ENCODE measurements at places on chromosomes 2 and 18.
A peak's percentile ranks its signal among the peaks of the same experiment; 100 is the strongest.

DNA sequence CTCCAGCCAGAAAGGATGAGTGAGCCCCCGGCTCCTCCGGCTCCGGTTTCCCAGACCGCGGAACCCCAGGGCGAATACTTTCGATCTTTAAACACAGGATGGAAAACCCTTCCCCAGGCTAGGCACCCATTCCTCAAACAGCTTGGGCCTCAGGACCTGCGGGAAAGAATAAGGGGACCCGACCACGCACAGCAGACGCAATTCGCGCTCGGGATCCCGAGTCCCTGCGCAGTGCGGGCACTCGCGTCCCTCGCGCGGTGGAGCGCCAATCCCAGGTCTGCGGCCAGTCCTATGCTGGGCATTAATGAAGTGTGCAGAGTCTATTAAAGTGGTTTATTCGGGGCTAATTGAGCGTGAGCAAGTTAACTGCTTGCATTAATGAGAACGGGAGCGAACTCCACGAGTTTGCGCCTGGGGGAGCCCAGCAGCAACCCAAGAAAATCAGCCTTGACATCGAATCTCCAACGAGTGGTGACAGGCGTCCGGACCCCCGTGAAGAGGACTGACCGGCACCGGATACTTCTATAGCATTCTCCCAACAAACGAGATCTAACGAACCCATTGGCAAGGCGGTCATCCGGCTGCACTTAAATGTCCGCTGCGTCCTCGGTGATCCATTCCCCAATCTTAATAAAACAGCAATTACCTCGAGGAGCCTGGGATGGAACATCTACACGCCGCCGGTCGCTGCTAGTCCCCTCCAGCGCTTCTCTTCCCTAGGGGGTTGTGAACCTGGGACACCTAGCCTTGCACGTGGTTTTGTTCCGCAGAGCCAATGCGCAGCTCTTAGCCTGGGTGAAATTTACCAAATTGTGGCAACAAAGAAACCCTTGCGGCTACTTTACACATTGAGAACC is 1.6 kb downstream of the OSR1 start:
- DNase-seq, result no peak

DNA sequence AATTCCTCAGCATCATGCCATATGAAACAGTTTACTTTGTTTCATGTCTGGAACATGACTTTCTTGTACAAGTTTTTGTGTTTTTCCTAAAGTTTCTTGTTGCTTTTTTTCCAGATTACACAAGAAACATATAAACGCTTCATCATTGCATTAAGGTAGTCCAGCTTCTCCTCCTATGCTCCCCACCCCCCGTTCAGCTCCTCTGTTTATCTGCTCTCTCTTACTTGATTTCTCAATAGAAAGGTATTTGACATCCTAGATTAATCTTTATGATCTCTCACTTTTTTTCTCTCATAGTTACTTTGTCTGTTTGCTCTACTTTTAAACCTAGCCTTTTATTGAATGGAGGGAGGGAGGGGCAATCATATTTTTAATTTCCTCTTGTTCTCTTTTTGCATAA is 25.4 kb downstream of the SLC40A1 start:
- DNase-seq, result no peak

DNA sequence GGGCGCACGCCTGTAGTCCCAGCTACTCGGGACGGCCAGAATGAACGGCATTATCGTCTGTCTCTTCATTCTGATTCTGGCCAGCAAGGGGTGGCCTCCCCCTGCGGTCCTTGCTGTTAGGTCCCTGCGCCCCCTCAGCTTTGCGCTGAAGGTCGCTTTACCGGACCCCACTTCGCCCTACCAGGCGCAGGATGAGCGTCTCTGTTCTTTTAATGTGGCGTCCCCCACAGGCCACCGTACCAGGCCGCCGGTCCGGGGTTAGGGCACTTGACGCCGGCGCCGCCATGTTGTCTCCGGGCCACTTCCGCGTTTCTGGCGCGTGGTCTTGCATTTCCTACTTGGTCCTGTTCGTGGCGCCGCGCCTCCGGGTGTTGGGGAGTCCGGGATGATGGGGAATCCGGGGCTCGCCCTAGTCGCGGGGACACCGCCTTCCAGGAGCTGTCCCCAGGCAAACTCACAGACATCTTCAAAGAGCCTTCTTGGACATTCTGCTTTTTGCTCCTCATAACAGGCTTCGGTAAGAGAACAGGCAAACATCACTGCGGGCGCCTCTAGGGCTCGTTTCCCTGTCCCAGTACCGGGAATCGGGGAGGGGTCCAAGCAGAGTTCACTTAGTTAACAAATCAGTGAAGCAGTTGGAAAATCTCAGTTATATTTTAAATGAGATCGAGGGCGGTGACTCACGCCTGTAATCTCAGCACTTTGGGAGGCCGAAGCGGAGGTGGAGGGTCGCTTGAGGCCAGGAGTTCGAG is 8.5 kb upstream of the NARS1 start:
- DNase-seq, result peak; percentile 100

GRCh38 chr2:160747501-160748170 is 254.0 kb upstream of the RBMS1 start:
- DNase-seq, result no peak

DNA sequence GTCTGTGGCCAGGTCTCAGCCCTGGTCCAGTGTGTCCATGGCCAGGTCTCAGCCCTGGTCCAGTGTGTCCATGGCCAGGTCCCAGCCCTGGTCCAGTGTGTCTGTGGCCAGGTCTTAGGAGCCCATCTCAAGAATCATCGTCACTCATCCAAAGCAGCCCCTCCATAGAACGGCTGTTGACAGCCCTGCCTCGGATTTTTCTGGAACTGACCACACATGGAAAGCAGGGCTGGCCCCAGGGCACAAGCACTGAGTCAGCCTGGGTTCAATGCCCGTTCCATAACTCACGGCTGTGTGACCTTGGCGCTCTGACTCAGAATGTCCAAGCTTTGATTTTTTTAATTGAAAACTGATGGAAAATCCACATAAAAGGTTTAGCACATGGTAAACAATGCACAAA is 59.9 kb upstream of the SNTG2 start:
- DNase-seq, result no peak

DNA sequence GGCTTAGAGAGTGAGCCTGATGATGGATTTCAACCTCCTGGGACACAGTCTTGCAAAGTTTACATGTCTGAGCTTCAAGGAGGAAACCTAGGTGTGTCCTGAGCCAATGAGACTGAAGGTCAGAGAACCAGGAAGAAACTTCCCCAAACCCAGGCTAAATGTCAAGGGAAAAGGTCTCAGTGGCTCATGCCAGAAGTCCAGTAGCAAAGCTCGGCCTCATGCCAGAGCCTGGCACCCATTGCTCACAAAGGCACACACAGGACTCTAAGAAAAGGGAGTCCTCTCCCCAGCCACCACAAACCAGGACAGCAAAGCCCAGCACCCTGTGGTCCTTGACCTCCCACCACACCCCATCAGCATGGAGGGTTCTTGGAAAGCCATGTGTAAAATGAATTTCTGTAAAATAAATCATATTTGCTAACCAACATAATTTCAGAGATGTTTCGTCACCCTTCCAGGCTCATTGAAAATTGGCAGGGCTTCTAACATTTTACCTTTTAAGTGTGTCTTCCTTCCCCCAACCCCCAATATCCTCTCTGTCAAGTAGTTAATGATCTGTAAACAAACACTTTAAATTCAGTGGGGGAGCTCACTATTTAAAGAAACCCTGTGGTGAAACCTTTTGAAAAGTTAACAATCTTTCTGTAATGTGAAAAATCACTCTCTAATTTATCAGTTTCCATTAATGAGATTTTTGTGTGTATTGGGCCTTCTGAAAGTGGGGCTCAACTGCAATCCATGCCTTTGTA is 77.1 kb downstream of the BCL11A start:
- DNase-seq, result no peak

DNA sequence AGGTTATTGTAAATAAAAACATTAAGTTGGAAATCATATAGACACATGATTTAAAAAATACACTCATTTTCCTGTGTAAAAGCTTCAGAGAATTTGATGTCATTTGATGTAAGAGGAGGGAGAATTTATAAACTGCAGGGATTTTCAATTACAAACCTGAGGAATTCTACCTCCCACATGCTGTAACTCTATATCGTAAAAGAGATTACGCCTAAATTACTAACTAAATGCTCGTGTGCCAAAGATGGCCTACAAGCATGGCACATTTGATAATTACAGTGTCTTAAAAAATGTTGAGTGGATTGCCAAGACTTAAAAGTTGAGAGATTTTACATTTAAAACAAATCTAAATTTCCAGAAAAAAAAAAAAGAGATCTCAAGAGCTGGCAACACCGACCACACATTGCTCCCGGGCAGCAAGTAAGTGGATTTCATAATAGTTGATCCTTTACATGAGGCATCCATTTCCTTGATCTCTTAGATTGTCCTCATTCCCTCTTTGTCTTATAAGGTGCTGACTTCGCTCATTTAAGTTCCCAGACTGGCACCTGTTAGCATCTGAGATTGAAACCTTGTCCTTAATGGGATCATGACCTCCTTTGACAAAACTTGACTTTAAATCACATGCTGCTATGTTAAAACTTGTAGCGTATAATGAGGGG is 840.3 kb upstream of the ZEB2 start:
- DNase-seq, result no peak

- no peak for DNase-seq
Measured at GRCh38 chr18:13657974-13658373, 68.4 kb downstream of the FAM210A start.

GRCh38 chr2:233699424-233700027 is 6.8 kb downstream of the UGT1A6 start:
- no peak for DNase-seq

DNA sequence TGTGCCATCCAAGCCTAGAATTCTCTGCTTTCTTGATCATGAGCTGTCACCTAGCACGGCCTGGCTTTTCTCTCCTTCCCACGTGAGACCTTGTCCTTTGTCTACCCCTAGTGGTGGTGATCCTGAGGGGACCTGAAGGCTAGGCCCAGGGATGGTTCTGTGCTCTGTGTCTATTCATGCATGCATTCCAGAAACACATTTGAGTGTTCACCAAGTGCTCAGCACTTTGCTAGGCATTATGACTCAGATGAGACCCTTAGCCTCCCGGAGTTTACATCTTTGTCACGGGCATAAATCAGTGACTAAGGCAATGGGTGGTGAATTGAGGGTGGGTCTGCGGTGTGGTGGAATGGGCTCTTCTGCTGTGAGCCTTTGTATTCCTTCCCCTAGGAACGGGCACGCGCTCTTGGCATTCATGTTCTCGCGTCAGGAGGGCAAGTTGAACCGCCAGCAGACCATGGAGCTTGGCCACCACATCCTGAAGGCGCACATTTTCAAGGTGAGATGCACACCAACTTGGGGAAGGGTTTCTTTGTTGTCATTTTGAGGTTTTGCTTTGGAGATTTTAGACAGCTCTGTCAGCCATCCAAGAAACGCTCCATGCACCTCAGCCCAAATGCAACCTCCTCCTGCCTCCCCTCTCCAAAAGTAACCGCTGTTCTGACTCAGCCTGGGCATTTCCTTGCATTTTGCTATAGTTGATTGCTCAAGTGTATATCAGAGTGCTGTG is 100.9 kb downstream of the WDSUB1 start:
- DNase-seq, result no peak

- no peak for DNase-seq
Measured at GRCh38 chr2:235598532-235599531, 105.0 kb downstream of the AGAP1 start.

DNA sequence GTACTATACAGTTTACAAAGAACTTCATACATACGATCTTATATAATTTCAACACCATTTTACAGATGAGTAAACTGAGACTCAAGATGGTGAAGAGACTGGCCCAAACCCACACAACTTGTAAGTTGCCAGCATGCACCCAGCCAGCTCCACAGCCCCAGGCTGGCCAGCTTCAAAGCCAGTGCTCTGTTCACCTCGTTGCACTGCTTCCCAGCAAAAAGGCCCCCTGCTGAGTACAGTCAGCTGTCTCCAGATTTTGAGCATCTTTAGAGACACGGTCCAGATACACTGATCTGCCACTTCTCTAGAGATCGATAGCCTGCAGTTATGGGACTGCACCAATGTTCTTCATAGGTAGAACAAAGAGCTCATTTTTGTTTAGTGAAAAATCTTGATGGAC is 257.2 kb upstream of the CHAC2 start:
- no peak for DNase-seq

DNA sequence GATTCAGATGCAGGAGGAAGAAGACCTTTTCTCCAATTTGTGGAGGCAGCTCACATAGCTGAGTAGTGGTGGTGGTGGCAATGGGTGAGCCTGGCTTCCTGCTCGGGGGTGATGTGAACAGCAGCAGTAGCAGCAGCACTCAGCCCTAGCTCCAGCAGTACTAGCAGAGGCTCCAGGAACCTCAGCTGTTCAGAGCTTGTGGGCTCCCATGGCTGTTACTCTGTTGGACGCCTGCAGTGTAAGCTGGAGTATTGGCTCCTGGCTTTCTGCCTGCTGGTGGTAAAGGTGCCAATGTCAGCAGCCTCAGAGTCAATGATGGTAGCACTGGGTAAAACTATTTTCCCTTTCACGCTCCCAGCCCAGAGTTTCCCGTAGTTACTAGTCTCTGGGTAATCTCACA is 3.1 kb upstream of the SEH1L start:
- DNase-seq, result no peak

DNA sequence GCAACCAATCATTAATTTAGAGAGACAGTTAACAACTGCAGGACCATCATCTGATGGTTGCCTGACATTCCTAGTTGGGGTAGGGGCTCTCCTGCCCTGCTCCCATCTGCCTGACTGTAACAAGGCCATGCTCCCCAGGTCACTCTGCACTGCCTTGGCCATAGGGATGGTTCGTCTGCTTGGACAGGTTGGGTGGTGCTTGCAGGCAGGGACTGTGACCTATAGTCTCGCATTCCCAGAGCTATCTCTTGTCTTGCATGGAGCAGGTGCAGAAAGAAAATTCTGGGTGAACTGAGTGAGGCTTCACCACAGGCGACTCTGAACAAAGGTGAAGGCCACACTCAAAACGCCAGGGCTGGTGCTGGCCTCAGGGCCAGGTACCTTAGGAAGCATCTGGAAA is 64.7 kb downstream of the EMILIN2 start:
- DNase-seq, result no peak

DNA sequence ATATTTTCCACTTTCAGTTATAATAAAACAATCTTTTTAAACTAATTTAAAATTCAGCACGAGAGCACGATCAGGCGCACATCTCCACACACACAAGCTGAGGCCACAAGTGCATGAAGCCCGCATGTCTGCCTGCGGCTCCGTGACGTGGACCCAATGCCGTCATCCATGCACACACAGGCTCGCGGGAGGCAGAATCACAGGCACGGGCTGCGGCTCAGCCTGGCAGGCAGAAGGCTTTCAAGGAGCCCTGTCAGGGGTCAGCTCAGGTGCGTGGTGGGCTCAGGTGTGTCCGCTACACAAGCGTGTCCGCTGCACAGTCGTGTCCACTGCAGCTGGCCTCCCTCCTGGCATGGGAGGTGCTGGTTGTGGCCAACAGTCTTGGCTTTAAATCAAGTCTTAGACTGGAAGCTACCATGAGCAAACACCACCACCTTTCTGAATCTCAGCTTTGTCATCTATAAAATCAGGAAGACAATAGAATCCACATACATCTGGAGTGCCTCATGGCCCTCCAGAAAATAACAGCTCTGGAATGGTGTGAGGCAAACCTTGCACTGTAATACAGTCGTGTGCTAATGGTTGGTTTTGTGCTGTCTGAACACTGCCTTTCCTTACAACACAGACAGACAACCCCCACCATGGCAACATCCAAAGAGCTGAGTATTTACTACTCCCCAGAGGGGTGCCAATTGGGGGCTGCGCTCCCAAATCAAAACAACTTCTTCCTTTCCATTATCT is 210.1 kb downstream of the NDUFA10 start:
- no peak for DNase-seq
